Renal pelvis (tissue), 12 donors: ENCODE measurements at places on chromosomes 13 and 19. TPM values are rescaled to one million over a fixed set of nuclear protein-coding genes. Genes with fewer than 3 reads are reported as not detected.

Gene TMEM59L
- polyA plus RNA-seq: 3.5 TPM

DNA sequence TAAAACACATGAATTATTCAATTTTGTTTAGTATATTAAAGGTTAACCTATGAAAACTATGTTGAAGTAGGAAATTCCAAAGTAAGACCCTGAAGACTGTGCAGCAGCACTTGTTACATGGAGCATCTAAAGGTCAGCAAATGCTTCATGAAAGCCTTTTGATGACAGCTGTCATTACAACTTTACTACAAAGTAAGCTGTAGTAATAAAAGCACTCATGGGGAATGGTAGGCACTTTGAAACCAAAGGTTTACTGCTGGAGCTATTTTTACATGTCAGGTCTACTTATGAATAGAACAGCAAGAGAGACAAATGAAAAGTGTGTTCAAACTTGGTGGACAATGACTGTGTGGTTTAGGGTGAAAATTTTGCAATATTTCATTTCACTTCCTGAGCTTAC lies 672.5 kb upstream of the PCDH20 start:
- DNase-seq: no peak

GRCh38 chr19:29119590-29119989 lies 93.4 kb downstream of the UQCRFS1 start:
- no peak for DNase-seq

GRCh38 chr13:105346141-105346775 lies 1189.2 kb downstream of the EFNB2 start:
- no peak for DNase-seq

DNA sequence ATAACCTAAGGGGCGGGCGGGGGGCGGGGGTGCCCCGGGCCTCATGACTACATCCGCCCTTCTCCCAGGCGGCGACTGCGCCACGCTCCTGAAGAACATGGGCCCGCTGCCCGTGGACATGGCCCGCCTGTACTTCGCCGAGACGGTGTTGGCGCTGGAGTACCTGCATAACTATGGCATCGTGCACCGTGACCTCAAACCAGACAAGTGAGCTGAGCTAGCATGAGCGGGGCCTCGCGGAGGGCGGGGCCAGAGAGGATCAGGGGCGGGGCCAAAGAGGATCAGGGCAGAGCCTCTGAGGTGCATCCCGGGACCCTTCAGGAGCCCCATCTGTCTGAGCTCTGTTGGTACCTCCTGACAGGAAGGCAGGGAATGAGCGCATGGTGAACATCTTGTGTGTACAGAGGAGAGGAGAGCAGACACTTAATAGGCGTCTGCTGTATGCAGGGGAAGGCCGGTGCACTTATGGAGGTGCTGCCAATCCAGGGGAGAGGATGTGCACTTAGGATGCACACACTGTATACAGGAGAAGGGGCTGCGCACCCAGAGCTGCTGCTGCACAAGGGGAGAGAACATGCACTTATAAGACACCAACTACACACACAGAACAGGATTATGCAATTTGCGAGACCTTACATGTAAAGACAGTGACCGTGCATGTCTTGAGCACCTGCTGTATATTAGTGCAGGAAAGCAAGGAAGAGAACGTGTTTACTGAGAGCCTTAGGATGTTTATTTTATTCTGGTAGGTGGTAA lies 20.9 kb upstream of the PIK3R2 start:
- no peak for DNase-seq

Gene PSG3
- not detected for polyA plus RNA-seq

DNA sequence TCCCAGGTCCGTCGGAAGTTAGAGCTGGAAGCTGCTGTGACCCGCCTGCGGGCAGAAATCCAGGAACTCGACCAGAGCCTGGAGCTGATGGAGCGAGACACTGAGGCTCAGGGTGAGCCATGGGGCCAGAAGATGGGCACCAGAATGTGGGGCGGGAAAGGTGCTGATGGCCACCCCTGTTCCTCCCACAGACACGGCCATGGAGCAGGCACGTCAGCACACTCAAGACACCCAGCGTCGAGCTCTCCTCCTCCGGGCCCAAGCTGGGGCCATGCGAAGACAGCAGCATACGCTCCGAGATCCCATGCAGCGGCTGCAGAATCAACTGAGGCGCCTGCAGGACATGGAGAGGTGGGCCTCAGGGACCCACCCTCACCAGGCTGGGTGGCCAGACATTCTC lies 2.5 kb downstream of the HAUS5 start:
- DNase-seq: no peak

DNA sequence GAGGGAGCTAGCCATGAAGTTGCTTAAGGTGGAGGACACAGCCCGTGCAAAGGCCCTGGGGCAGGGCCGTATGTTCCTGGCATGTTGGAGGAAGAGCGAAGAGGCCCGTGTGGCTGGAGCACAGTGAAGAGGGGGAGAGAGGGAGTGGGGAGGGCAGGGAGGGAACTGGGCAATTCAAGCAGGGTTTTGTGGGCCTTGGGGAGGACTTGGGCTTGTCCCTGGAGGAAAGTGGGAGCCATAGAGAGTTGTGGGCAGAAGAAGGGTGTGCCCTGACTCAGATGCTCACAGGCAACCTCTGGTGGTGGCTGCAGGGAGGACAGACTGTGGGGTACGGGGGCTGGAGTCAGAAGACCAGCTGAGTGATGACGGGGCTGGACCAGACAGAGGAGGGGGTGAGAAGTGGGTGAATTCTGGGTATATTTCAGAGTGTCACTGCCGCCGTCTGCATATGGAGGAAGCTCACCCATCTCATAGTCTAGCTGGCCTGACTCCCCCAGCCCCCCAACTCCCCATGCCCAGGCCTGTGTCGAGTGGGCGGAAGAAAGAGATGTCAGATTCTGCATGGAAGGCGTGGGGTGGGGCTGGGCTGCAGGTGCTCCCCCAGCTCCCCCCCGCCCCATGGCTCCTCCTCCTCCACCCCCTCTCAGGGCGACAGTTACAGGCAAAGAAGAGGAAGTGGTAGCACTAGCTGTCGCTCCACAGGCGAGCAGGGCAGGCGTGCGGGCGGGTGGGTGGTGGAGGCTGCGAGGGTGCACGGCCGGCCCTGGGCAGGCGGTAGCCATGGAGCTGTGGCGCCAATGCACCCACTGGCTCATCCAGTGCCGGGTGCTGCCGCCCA lies at the start of gene VAV1:
Gene VAV1 (plus strand): TSS at position 681 of the 838 bp plus-strand sequence. CDS start 100 bp downstream, at position 781.
- DNase-seq: no peak

DNA sequence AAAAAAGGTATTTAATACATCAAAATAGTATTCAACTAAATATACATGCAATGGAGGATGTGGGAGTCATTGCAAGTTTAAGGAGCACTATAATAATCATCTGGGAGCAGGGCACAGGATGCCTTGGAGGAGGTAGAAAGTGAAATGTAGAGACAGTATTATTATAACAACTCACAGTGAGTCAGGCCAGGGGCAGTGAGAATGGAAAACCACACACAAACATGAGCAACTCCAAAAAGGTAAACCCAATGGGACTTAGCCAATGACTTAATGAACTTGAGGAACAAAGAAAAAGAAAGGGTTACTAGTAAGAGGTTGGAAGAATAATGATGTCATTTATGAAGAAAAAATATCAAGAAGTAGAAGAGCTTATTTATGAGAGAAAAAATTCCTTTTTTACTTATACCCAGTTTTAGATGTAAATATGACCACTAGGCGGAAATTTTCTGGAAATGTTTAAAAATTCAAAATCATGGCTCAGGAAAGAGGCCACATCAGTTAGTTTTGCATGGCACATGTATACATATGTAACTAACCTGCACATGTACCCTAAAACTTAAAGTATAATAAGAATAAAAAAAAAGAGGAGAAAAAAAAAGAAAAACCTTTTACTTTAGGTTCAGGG lies 389.3 kb downstream of the SUCLA2 start:
- DNase-seq: no peak

GRCh38 chr13:31242916-31243315 lies 43.1 kb downstream of the B3GLCT start:
- peak; percentile 53 for DNase-seq

Gene ODAD3
- polyA plus RNA-seq: 2.0 TPM

Gene ZNF583
- 8.6 TPM for polyA plus RNA-seq

Gene USF2
- polyA plus RNA-seq: 171 TPM

GRCh38 chr13:23183292-23183691 lies 2.5 kb downstream of the SGCG start:
- no peak for DNase-seq

- no peak for DNase-seq
Measured at GRCh38 chr13:33105387-33106005, 89.3 kb downstream of the KL start.

DNA sequence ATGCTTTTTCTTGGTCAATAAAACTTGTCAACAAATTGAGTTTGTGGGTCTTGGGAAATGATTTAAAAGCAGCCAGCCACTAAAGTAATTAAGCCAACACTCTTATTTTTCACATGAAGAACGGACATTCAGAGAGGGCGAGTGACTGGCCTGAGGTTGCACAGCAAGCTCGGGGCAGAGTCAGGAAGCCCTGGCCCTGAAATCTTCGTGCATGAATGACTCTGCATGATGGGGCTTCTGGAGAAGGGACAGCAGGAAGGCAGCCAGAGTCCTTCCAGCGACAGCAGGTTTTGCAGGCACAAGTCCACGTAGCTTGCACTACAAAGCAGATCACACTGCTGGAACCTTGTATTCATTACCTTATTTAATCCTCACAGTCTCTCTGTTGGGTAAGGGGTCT lies 232.5 kb downstream of the ZNF536 start:
- DNase-seq: no peak

- no peak for DNase-seq
Measured at GRCh38 chr13:46914341-46914740, 17.5 kb upstream of the HTR2A start.

DNA sequence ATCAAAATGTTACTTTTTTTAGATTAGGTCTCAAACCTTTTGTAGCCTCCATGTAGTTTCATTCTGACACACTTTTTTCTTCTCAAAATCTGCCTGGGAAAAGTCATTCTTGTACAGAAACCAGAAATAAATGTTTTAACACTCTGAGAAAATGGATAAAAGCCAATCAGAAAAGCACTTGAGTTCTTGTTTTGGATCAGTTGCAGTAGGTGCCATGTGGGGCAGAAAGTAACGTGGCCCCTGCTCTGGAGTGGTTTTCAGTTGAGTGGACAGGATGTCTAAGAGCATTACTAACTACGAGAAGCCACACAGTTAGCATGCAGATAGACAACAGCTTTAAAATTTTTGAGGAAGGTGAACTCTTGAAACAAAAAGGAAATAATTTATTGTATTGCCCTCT lies 19.1 kb downstream of the GPR183 start:
- DNase-seq: no peak

GRCh38 chr13:79870123-79870522 lies 389.2 kb downstream of the NDFIP2 start:
- DNase-seq: no peak

Gene CFAP97D2
- not detected for polyA plus RNA-seq

DNA sequence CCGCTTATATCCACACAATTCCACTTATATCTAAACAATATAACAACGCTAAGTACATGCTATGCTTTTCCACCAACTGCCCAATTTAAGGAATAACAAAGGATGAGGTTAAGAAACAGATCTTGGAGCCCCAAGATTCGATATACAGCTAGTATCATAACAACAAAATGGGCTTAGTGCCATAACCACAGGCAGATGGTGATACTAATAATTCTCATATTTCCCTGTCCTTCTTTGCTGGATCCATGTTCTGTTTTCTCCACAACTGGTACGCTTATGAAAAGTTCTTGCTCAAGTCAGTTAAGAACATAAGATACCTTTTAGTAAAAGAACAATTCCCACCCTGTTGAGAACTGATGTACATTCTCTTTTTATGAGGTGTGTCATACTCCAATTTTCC lies 33.9 kb downstream of the CAB39L start:
- DNase-seq: no peak

GRCh38 chr19:41541990-41542584 lies 33.9 kb upstream of the CEACAM21 start:
- no peak for DNase-seq

- DNase-seq: no peak
Measured at GRCh38 chr13:97913206-97913605, 40.3 kb upstream of the IPO5 start.

Gene OR7A5
- not detected for polyA plus RNA-seq

GRCh38 chr13:52366291-52366690 lies 39.7 kb downstream of the THSD1 start:
- no peak for DNase-seq

DNA sequence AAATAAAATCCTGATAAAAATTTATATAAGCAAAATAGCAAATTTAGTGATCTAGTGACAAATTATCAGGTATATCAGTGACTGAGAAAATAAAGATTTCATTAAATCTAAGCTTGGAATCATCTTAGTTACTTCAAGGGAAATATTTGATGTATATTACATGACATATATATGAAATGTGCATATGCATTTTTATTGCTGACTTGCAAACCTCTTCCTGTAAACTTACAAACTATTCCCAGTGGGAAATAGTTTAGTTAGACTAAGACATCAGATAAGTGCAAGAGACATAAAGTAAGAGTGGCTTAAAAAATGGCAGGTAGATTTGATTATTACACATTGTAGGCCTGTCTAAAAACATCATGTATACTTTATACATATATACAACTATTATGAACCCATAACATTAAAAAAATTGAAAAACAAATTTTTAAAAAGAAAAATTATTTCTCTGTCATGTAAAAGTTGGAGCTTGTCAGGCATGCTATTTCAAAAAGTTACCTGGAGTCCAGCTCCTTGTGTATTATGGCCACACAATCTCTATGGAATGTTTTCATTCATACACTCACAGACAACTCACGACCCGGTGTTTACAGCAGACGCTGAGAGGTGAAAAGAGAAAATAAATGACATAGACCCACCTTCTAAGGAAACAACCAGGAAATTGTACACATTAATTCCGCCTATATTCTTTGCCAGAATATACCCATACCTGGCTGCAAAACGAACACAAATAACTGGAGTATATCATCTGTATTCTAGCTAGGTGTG lies 724.5 kb downstream of the SLITRK6 start:
- no peak for DNase-seq

Gene TMEM259
- polyA plus RNA-seq: 135 TPM

DNA sequence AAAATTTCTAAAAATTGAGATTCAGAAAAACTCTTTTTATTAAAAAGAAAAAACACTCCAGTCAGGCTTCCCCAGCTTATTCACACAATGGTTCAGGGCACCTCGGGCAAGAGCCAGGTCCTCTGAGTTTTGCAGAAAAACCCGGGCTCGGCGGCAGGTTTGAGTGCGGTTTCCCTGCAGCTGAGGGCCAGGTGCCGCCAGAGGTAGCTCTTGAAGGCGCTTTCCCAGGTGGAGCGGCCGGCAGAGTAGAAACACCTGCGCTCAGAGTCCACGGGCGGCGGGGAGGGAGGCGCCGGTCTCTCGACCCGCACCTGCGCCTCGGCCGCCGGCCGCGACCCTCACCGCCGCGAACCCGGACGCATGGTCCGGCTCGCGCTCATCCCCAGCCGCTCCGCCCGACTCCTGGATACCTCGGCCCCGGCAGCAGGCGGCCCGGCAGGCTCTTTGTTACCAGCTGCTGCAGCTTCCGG lies 444 bp downstream of the PROSER1 start:
- DNase-seq: no peak

Gene AXL
- polyA plus RNA-seq: 30.4 TPM

GRCh38 chr19:50932690-50933083 lies 20.2 kb downstream of the KLK5 start:
- no peak for DNase-seq

GRCh38 chr19:45216667-45217066 lies 28.5 kb downstream of the EXOC3L2 start:
- DNase-seq: no peak
